ENCODE measurements at places on chromosomes 16 and 17.
A peak's percentile ranks its signal among the peaks of the same experiment; 100 is the strongest.

GRCh38 chr16:10326647-10327046 lies 59.2 kb upstream of the ATF7IP2 start:
- DNase-seq = no peak

- peak; percentile 22 for DNase-seq
Observed at GRCh38 chr16:56625140-56625942, at the start of gene MT1E. MT1E (plus strand) TSS chr16:56625781; CDS start chr16:56625852, 71 bp downstream.

DNA sequence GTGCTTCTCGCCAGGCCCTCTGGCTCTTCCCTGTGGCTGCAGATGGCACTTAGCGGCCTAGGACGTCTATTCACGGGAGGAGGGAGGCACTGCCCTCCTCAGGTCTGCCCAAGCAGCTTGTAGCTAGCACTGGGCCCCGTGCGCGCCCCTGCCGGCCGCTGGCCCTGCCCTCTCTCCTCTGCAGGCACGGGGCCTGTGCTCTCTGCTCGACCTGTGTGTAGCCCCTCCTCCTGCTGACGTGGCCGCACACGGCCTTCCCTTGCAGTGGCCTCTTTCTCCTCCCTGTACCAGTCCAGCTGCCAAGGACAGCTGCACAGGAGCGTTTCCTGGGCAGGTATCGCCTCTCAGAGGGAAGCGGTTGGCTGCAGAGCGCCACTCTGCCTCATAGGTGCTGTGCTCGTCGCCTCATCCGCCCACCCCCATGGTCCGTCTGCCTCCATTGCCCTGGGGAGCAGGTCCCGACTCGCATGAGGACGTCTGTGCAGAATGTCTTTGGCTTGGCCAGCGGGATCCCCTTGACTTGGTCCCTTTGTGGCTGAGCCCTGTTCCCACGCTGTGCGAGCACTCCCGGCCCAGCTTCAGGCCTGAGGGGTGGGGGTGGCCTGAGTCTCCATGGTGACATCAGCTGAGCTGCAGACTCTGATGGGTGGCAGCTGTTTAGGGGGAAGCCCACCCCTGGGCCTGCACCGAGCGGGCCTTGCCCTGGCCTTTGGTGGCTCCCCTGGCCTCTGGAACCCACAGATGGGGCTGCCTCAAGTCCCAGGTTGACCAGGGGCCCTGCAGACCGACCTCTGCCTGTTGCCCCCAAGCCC lies 34.6 kb downstream of the TSC2 start:
- DNase-seq = no peak

DNA sequence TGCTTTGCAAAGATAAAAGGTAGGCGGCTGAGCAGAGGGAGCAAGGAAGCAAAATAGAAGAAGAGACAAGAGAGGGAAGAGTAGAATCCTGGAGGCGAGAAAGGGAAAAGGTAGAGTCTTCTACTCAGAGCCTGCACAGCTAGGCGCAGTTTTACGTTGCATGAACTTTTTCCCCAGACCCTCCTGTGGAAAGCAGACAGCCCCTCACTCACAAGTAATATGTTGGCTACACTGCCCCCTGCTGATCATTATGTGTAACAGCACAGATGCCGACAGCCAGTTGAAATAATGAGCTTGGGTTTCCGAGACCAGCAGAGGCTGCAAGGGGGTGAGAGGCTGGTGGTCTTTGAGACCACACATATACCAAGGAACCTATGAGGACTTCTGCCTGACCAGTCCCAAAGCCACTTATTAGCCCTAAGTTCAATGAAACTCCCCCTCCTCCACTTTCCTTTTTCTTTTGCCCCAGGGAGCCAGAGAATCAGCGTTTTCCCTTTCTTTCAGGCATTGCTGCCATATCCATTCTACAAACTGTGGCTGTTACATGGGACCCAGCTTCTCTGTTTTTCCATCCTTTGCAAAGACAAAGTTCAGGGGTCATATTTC lies 22.5 kb upstream of the CMTR2 start:
- peak; percentile 31 for DNase-seq

- no peak for DNase-seq
Observed at GRCh38 chr16:24863582-24864437, 18.0 kb downstream of the SLC5A11 start.

- DNase-seq = no peak
Observed at GRCh38 chr16:19717314-19717713, 713 bp downstream of the KNOP1 start.

- no peak for DNase-seq
Observed at GRCh38 chr16:23905027-23905426, 69.2 kb downstream of the PRKCB start.

GRCh38 chr16:23679274-23679985 lies 741 bp downstream of the PLK1 start:
- no peak for DNase-seq

DNA sequence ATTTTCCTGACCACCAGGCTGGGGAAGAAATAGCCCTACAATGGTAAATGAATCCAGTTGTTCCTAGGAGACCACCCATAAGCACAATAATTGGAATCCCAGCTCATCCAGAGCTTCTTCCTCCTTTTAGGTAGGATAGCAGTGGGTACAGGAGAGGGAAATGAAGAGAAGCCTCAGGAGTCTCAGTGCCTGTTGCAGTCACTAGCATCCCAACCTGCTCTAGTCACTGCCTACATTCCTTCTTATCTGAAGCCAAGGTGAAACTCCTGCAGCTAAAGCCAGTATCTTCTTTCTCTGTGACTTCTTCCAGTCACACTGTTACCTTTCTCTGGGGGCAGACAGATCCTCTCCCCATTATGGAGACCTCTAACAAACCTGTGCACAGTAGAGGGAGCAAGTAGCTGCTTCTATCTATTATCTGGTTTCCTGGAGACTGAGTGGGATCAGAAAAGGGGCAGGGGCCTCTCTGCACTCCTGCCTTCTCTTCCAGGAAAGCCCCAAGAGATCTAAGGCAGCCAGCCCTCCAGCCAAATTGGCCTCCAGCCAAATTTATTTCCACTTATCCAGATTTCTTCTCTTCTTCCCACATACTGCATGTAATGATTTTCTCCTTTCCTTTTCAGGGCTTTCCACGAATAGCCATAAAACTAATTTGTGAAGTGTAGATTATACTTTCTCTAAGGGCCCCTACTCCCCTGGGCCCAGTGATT lies 85.5 kb downstream of the SSH2 start:
- DNase-seq = no peak

GRCh38 chr17:21379080-21379711 lies 3.0 kb downstream of the KCNJ12 start:
- no peak for DNase-seq

- DNase-seq = peak; percentile 81
Observed at GRCh38 chr16:8868416-8869211, at the start of gene CARHSP1. CARHSP1 (minus strand) TSS chr16:8869006; CDS start chr16:8859328, 9,678 bp downstream.

GRCh38 chr16:72110662-72111615 lies 17.3 kb downstream of the DHX38 start:
- DNase-seq = no peak

- peak; percentile 14 for DNase-seq
Observed at GRCh38 chr16:30087181-30087898, 4.4 kb downstream of the TBX6 start.

DNA sequence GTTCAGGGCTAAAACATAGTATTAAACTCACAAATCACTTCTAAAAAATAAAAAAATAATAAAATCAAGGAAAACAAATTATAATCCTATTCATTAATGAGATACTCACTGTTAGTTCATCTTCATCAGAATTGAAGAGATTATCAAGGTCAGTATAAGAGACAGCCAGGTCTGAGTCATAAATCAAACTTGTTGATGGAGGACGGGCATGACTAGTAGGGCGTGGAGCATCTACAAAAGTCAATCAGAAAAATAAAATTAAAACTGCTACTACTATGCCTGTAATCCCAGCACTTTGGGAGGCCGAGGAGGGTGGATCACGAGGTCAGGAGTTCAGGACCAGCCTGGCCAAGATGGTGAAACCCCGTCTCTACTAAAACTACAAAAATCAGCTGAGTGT lies 59.1 kb upstream of the INTS2 start:
- no peak for DNase-seq

DNA sequence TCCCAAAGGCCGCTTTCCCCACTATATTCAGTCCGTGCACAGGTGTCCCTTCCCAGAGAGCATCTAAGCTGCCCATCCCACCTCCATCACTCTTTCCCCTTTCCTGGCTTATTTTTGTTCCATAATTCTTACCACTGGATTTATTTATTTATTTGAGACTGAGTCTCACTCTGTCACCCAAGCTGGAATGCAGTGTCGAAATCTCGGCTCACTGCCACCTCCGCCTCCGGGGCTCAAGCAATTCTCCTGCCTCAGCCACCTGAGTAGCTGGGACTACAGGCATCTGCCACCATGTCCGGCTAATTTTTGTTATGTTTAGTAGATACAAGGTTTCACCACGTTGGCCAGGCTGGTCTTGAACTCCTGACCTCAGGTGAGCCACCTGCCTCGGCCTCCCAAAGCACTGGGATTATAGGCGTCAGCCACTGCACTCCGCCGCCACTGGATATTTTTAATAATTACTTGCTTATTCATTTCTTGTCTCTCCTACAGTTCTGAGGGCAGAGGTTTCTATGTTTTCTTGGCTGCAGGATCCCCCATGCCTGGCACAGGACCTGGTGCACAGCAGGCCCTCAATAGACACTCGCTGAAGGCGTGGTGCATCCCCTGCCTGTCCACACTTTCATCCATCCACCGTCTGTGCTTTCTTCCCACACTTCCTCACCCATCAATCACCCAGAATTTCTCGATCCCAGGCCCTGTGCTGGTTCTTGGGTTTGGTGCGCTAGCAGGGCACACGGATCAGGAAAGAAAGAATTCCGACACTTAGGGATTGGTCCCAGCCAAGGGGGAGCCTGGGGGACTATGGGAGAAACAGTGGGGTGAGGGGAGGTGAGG lies 9.9 kb upstream of the ADGRG1 start:
- no peak for DNase-seq

DNA sequence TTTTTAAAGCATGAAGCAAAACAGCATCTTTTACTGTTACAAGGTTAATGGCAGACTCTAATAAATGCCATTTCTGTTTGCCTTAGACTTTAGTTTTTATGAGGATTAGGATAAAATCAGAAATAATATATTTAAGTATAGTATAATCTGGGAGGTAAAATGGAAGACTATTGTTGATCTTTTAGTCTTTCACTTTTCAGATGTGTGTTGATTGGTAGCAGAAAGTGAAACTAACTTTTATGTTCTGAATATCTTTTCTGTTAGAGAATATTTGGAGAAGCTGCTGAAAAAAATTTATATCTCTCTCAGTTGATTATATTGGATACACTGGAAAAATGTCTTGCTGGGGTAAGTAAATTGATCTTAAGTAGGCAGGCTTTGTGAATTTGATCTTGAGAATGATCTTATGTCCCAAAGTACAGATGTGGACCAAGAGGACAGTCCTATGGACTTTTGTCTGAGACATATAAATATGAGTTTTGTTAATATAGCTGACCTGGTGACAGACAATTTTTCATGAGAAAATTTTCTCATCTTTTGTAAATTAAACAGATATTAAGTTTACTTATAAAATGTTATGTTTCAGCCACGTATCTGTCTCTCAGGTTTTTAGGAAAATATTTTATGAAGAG lies 64.1 kb downstream of the NF1 start:
- peak; percentile 10 for DNase-seq

DNA sequence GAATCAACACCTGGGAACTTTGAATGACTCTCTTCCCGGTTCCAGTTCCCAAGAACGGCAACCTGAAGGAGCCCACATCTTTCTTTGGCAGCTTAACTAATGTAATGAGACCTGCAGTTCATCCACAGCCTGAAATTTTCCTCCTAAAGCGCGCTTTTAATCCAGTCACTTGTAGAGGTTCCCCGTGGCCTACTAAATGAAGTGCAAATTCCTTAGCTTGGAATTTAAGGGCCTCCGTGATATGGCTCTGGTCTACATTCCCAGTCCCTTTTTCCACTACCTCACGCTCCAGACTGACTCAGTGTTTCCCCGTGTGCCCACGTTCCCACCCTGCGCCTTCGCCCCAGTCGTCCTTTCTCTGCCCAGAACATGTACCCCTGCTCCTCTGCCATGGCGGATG lies 27.2 kb downstream of the FZD2 start:
- DNase-seq = no peak

DNA sequence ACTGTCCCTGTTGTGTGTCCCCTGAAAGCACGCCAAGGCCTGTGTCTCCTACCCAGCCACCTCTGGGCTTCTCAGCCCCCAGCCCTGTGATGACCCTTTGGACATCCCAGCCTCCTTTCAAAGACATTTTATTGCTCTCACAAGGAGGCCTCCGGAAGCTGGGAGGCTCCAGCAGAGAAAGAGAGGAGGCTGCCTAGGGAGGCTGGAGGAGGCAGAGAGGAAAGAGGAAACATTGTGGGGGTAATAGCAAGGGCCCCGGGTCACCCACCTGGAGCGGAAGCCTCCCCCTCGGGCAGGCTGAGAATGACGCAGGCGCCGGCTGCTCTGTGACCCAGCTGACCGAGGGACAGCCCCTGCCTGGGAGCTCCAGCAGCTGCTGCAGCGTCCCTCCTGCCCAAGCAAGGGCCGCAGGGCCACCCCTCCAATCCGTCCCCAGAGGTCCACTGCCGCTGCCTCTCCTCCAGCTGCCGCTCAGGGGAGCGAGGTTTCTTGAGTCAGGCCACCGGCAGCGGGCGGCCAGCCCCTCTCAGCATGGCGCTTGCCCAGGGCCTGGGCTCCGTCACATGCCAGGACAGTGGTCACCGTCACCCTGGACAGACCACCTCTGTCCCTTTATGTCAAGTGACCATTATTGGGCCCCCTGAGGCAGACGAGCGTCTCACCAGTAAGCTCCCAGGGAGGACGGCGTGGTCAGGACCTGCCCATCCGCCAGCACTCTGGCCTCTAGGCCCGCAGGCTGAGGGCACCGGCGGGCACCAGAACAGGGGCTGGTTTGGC lies 29.3 kb downstream of the ACTG1 start:
- no peak for DNase-seq

DNA sequence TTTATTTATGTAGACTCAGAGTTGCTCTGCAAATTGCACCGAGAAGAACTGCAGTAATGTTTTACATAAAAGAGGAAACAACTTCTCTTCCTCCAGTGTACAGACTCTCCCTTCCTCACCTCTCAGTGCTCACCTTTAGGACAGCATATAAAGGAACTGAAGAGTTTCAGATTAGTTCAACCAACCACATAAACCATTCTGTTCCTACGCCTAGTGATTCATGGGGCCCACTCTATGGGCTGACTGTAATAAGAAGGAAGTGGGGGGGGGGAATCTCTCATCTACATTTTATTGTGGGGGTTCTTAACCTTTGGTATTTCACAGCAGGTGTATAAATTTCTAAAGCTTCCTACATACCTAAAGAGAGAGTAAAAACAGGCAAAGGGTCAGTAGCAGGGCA lies 18.3 kb downstream of the ZSWIM7 start:
- DNase-seq = no peak

Data from CD4-positive, alpha-beta T cell treated with Interleukin-12 subunit alpha and Interleukin-12 subunit beta, for 1 hour (primary cell).